ENCODE measurements at places on chromosomes 3 and 15. TPM values are rescaled to one million over a fixed set of nuclear protein-coding genes. Genes with fewer than 3 reads are reported as not detected.

DNA sequence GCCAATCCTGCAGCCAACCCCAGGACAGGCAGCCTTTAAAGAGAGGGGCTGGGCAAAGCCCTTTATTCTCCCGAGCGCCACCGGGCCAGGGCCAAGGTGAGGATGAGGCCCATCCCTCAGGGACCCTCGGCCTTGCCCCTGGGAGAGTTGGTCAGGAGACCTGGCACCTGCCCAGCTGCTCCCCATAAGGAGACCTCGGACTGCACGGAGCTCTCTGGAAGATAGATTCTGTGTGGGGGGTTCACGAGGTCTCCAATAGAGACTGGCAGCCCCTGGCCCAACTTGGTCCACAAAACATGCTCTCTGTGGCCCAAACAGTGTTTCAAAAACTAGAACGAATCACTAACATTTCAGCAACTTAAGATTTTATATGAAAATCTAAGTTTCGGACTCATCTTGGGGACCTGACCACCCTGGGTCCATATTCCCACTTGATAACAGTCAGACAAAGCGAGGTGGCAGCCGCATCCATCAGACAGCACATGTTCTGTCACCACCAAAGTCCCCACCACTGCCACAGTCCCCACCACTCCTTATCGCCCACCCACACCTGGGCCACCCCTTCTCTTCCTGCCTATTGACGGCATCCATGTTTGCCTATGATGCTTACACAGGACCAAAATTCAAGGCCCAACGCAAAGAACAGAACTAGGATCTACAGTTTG, 114.4 kb upstream of the RPL32 start:
- DNase-seq, result no peak

MAP1A gene
- total RNA-seq, result 21.8 TPM

PAQR9 gene
- total RNA-seq, result not detected

MYO1E gene
- 19.9 TPM for total RNA-seq

DNA sequence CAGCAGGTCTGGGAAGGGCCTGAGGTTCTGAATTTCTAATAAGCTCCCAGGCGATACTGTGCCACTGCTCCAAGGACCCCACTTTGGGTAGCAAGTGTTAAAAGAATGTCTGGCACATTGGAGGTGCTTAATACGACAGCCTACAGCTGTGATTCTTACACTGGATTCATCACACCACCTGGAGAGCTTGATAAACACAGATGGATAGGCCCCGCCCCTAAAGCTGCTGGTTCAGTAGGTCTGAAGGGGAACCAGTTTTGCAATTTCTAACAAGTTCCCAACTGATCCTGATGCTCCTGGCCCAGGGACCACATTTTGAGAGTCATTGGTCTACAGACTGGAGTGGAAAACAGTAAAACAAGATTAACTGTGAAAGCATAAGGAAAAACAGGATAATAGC, 124.8 kb upstream of the ST8SIA2 start:
- no peak for DNase-seq

Data from hematopoietic multipotent progenitor cell (in vitro differentiated cells).